ENCODE measurements at places on chromosomes 4 and X.
A peak's percentile ranks its signal among the peaks of the same experiment; 100 is the strongest.

DNA sequence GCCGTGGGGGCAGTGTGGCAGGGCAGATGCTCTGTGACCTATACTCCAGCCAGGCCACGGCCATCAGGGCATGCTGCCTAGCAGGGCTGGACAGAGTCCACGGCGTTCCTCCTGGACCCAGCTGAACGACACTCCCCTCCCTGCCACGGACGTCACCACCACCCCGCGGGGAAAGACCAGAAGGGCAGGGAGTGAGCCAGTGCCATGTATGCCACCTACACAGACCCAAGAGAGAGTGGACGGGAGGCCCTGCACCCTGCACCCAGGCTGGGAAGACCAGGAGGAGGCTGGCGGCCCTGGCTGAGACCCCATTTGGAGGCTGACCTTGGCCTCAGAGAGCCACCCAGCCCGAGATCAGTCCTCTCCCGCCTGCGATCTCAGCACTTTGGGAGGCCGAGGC lies 101.9 kb downstream of the FAM53A start:
- DNase-seq, result no peak

- no peak for DNase-seq
Measured at GRCh38 chrX:21354725-21355124, 19.5 kb upstream of the CNKSR2 start.

- no peak for DNase-seq
Measured at GRCh38 chr4:106041294-106042002, 146.2 kb downstream of the NPNT start.

DNA sequence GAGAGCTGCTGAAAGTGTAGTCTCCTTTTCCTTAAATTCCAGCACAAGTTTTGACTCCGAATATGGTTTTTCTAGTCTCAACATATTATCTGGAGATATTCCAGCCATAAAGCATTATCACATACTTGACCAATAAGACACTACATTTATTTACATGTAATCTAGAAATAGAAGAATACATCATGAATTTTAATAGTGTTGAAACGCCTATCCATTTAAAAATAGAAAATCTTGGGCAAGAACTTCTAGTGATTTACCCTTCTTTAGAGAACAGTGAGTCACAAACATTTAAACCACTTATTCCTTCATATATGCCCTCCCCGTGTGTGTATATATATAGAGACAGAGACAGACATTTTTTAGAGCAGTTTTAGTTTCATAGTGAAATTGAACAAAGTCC lies 161.5 kb downstream of the SOWAHB start:
- DNase-seq, result no peak

- no peak for DNase-seq
Measured at GRCh38 chr4:77092975-77093374, 17.2 kb upstream of the CCNI start.

DNA sequence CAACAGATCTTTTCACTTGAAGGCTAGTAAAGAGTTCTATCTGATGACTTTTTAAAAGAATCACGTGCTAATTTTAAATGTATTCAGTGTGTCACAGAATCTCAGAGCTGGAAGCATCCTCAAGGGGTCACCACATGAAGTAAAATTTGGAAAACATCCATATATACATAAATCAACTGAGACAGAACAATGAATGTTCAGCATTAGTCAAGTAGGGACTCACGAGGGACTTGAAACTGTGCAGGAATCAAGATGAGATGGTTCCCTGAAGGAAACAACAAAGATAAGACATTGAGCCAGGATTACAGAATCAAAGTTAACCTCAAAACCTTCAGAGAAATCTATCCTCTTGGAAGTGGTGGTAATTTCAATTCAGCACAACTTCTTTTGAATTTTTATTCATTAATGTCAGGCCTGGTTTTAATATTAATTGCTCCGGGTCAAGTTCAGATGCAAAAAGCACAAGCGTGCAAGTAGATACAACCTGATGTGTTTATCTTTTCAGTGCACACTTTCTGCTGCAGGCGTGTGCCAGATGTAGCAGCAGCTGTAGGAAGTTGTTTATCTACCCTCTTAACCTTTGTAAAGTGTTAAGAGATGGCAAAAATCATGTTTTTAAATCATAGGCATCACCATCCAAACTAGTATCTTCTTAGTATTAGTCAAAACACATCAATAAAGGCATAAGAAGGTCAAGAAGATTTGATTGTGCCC lies 87.7 kb upstream of the SRD5A3 start:
- no peak for DNase-seq

DNA sequence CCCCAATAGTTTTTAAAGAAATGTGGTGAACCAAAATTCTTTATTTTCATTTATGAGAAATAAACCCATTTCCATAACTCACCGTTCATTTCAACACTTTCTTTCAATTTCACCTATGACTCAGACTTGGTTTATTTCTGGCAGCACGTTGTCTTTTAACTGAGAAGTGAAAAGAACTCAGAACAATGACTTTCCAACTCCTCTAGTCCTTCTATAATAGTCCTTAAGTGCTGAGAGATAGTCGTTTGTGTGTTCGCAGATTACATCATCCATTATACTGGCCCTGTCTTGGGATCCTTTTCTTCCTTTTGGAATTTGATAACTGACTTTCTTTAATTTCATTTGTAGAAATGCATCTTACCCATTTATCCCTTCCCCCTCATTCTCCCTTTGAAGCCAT lies 113.6 kb downstream of the GLUD2 start:
- no peak for DNase-seq

- DNase-seq, result no peak
Measured at GRCh38 chrX:39262641-39263040, 461.4 kb downstream of the MID1IP1 start.

DNA sequence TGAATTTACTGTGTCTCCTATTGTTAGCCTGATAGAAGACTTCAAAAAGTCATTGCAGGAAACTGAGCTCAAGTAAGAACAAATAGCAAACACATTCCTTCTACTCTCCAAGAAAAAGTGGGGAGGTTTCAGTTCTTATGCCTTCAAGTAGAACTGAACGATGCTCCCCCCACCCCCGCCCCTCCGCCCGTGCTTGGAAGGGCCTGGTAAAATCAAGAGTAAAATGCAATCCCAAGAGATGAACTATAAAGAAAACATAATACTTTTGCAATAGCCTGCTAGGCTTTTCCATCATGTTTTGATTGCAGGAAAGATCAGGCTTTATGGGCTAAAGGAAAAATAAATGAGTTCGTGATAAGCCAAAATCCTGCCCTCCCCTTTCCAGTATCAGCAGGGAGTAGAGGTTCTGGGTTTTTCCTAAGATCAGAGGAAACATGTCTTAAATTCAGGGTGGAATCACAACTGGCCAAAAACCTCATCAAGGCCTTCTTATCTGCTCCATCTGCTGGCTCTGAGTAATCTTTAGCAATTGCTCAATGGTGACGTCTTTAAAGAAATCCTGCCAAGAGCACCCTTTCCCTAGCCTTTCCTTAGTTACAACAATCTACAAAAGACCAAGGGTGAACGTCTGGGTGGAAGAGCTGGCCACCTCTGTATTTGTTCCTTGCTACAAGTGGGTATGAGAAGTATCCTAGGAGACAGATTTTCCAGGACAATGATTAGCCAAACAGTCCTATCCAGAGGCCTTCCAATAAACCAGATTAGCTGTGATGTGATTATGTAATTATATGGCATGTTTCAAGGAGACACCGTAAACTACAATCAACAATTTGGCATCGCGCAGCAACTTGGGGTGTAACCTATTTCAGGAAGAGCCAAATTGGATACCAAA lies 66.3 kb upstream of the FAM9C start:
- DNase-seq, result no peak

- no peak for DNase-seq
Measured at GRCh38 chrX:42746606-42747005, 31.4 kb downstream of the PPP1R2C start.

- DNase-seq, result no peak
Measured at GRCh38 chrX:37424000-37424429, 74.9 kb downstream of the PRRG1 start.

DNA sequence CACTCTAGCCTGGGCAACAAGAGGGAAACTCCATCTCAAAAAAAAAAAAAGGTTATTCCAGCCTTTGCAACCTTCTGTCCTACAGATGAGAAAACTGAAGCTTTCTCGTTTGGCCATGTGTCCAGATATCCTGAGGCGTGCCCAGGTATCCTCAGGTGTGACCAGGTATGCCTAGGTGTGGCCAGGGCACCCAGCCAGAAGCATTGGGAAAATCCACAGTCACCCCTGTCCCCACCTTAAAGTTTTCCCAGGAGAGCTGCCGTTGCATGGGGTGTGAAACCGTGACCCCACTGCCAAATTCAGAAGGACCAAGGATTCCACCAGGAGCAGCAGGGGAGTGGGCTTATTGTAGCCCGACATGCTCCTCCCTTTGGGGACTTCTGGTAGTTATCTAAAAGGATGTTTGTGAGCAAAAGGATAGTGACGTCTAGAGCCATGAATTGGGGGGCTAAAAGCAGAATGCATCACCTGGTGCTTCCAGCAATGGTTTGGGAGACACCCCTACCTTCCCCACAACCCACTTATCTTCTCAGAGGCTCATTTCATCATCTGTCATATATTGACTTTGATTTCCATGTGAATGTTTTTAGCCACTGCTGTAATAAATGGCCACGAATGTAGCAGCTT lies 4.0 kb upstream of the DHRSX start:
- DNase-seq, result no peak

DNA sequence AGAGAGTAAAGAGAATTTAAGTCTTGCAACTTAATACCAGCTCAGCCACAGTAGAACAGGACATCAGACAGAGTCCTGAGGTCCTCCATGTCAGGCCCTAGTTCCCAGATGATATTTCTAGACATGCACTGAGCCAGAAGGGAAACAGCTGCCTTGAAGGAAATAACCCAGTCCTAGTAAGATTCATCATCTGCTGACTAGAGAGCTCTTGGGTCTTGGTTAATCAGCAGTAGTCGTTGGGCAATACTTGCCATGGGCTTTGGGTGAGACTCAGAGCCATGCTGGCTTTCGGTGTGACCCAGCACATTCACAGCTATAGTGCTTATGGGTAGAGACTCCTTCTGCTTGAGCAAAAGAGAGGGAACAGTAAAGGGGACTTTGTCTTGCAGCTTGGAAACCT lies 379.1 kb downstream of the AR start:
- DNase-seq, result no peak

GRCh38 chr4:121189326-121190215 lies 25.4 kb upstream of the TNIP3 start:
- no peak for DNase-seq

GRCh38 chr4:69057620-69058409 lies 38.5 kb upstream of the UGT2B7 start:
- peak; percentile 5 for DNase-seq

- DNase-seq, result no peak
Measured at GRCh38 chr4:138775489-138775888, 240.1 kb upstream of the NOCT start.

GRCh38 chrX:134660627-134661026 lies 2.4 kb upstream of the PLAC1 start:
- DNase-seq, result no peak

DNA sequence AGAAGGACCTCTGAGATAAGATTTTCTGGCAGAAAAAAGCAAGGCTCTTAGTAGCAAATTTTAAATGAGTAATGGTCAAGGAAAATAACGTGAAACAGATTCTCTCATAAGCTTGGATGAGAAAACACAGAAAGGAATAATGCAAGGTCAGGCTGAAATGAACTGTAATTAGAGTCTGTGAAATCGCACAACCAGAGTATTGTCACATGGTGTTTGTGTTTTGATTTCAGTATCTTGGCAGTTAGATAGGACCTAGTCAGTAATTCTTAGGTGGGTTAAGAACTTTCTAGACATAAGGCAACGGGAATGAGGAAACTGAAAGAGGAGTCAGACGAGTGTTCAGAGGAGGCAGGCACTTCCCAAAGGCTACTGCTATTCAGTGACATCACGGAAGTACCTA lies 34.6 kb downstream of the LIMCH1 start:
- DNase-seq, result no peak

DNA sequence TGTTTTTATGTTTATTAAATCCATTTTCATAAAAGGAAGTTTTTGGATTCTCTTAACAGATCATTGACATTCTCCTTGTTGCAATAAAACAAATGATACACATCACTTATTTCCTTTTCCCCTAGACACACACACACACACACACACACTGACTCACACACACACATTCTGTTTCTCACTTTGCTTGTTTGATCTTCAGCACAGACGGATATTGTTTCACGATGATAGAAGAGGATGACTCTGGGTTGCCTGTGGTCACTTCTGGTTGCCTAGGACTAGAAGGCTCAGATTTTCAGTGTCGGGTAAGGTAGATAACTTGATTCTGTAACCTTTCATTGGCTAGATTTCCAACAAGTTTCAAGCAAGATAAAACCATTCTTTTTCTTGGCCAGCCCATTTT lies 356.8 kb downstream of the BMPR1B start:
- no peak for DNase-seq

DNA sequence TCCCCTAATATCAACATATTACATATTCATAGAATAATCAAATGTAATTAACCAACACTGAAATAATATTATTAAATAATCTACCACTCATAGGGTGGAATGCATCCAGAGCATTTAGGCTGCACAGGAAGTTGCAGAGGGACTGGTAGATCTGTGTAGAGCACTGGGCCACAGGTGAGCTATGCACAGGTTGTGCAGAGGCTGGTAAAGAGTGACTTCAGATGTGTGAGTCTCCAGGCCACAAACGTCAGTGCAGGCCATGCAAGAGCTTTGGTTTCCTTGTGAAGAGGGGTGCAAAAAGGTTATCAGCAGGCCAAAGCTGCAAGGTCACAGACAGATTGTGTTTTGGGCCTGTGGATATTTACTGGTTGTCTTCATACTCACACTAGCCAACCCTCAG lies 25.5 kb upstream of the MANBA start:
- DNase-seq, result no peak

GRCh38 chr4:130600706-130601105 lies 1504.8 kb downstream of the C4orf33 start:
- DNase-seq, result no peak

- no peak for DNase-seq
Measured at GRCh38 chrX:45240301-45240700, 39.6 kb upstream of the DIPK2B start.

- no peak for DNase-seq
Measured at GRCh38 chrX:45783002-45783401, 582.3 kb upstream of the DIPK2B start.

- no peak for DNase-seq
Measured at GRCh38 chr4:73272816-73273215, 14.2 kb upstream of the ANKRD17 start.

- DNase-seq, result no peak
Measured at GRCh38 chr4:26185436-26185835, 135.4 kb upstream of the RBPJ start.

GRCh38 chrX:147763131-147763530 lies 148.6 kb upstream of the FMR1 start:
- DNase-seq, result no peak

DNA sequence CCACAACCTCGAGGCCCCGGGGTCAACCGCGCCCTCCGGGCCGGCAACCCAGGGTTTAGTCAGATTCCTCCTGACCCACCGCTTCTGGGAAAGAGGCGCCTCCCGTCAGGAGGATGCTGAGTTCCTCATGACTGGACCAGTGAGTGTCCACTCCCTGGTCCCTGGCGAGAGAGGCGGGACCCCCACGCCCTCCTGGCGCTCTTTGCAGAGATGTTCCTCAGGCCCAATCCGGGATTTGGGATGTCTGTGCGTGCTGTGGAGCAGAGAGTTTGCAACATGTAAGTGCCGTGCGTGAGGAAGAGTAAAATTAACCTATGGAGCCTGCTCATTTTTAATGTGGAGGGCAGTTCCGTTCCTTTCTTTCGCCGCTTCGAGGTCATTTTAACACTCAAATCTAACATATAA lies 824 bp upstream of the UGDH start:
- no peak for DNase-seq

All from GM18507 (cell line).